ENCODE measurements at places on chromosomes 1 and 21.
A peak's percentile ranks its signal among the peaks of the same experiment; 100 is the strongest.

DNA sequence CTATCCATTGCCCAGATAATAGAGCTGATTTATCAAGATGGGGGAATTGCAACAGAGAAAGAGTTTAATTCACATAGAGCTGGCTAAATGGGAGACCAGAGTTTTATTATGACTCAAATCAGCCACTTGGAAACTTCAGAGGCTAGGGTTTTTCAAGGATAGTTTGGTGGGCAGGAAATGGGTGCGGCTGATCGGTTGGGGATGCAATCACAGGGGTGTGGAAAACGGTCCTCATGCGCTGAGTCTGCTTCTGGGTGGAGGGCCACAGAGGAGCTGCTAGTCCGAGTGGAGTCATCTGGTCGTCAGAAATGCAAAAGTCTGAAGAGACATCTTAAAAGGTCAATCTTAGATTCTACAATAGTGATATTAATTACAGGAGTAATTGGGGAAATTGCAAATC, 32.0 kb upstream of the FAM89A start:
- DNase-seq = no peak

- peak; percentile 43 for DNase-seq
These were observed 15.9 kb downstream of the COL8A2 start for GRCh38 chr1:36109041-36109679.

- peak; percentile 83 for DNase-seq
These were observed at the start of gene IL20 for GRCh38 chr1:206864939-206865671. Gene IL20 (plus strand): TSS chr1:206865623. CDS start chr1:206865853, 230 bp downstream.

GRCh38 chr1:201912832-201913231, 24.1 kb downstream of the SHISA4 start:
- DNase-seq = peak; percentile 28

GRCh38 chr1:41241749-41242341, at the start of gene SCMH1:
Gene SCMH1 (minus strand): TSS chr1:41242306. CDS start chr1:41186133, 56,173 bp downstream.
- peak; percentile 54 for DNase-seq

- no peak for DNase-seq
These were observed 21.7 kb upstream of the LSS start for GRCh38 chr21:46250146-46250725.

DNA sequence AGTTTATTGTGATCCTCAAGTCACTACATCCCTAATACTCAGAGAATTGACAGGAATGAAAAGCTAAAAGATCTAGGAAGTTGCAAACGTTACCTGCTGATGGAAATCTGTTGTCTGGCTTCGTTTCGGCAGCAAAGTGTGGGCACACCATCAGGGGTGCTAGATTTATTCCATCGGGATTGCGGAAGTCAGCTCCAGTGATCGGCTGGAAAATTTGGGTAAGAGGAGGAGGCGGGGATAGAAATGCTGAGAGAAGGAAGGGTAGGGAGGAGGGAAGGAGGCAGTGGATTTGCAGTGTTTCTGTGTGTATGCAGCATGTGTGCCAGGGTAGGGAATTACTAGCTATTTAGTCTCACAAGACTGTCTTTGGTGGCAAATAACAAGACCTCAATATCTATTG, at the start of gene CTSK:
Gene CTSK, minus strand, starts transcription at position 140 of the 400 bp plus-strand sequence. CDS start 1,455 bp downstream, outside the sequence.
- DNase-seq = no peak

- no peak for DNase-seq
These were observed 34.1 kb upstream of the NEK7 start for GRCh38 chr1:198122693-198123092.

GRCh38 chr1:160707236-160708064, 4.2 kb downstream of the CD48 start:
- no peak for DNase-seq

DNA sequence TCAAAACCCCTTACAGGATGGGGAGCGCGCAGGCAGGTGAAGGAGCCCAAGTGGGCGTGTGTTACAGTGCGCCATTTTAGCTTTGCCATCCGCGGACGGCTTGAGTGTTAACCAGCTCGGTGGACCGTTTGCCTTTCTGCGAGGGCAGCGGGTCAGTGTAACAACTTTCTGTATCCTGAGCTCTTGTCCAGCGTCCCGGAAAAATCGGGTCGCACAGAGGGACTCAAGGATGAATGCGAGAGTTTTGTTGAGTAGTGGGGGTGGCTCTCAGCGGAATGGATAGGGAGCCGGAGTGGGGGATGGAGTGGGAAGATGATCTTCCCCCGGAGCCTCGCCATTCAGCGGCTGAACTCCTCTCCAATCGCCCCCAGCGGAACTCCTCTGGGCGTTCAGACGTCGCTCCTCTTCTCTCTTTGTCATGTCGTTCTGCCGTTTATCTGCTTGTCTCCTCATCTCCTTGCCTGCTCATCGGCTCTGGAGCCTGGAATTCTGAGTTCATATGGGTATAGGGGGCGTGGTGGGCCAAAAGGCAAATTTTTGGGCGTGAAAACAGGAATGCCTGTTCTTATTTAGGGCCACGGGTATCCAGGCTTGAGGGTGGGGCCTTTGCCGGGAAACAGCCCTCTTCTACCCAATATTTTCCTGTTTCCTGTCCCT, 295.4 kb downstream of the CTH start:
- no peak for DNase-seq

DNA sequence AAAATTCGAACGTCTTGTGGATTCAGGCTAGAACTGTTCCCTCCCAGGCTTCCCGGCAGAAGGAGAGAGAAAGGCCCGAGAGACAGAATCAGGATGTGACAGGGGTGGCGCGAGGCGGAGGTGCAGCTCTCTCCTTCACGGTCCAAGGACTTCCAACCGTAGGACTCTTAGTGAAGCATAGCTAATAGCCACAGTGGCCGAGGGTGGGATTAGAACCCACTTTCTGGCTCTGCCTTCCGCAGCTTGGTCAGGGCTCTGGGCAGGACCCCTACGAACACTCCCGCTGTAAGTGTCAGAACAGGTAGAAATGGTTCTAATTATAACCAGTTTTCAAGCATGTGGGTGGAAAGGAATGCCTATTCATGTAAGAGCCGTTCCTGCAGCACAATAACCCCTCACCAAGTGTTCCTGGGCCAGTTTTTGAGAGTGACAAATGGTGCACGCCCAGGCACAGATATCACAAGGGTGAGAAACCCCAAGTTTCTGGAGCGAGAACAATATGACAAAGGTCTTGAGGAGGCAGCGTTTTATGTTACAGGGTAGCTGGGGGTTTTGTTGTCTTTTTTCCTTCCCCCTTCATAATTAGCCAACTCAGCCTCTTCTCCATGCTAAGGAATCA, 86.4 kb downstream of the SYF2 start:
- no peak for DNase-seq

GRCh38 chr1:62307895-62308492, 11.2 kb downstream of the KANK4 start:
- DNase-seq = no peak

DNA sequence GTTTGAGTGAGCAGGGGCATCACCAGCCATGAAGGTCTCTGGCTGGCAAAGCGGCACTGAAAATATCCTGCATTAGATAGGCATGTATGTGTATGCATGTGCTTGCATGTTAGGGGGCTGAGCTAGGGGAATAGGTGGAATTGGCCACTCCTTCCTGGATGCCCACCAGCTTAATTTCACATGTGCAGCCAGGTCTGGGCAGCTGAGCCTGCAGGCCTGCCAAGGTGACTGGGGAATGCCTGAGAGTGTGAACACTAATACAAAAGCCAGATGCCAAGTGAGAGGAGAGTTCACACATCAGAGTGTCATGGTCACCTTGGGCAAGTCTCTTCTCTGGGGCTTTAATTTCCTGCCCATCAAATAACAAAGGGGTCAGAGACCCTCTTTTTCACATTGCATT, 155.9 kb downstream of the HIVEP3 start:
- DNase-seq = no peak

- DNase-seq = no peak
These were observed 30.3 kb upstream of the KCNQ4 start for GRCh38 chr1:40753142-40753882.

DNA sequence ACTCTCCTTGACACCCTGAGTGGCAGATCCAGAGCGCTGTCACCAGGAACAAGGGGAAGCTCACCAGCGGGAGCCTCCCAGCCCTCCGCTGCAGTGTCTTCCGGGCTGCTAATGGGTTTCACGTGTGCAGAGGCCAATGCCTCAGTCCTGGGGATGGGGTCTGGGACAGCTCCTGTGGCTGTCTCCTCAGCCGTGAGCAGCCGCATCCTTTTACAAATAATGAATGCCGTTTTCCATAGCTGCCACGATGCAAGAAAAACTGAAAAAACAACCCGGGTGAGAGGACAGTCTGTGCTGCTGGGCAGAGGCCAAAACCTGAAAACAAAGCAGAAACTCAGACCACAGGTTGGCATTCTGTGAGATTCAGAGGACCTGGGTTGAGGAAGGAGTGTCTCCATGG, 212.2 kb upstream of the RAB4A start:
- no peak for DNase-seq

GRCh38 chr1:44284184-44284583, 70.9 kb downstream of the ERI3 start:
- DNase-seq = no peak

GRCh38 chr1:44802306-44803061, 2.3 kb downstream of the PLK3 start:
- peak; percentile 16 for DNase-seq

DNA sequence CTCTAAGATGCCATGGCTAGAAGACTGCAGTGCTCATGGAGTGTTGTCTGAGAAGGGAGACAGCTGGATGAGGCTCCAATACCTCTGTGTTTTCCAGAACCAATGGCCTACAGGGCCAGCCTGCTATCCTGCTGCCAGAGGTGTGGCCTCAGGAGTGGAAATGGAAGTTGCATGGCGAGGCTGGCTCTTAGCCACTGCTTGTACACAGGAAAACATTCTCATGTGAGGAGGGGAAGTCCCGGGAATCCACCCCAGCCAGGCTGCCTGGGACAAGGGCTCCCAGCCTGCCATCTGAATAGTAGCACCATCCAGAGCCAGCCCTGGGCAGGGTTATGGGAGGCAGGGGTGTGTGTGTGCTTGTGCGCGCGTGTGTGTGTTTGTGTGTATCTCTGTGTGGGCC, 56.5 kb downstream of the SDC3 start:
- no peak for DNase-seq

DNA sequence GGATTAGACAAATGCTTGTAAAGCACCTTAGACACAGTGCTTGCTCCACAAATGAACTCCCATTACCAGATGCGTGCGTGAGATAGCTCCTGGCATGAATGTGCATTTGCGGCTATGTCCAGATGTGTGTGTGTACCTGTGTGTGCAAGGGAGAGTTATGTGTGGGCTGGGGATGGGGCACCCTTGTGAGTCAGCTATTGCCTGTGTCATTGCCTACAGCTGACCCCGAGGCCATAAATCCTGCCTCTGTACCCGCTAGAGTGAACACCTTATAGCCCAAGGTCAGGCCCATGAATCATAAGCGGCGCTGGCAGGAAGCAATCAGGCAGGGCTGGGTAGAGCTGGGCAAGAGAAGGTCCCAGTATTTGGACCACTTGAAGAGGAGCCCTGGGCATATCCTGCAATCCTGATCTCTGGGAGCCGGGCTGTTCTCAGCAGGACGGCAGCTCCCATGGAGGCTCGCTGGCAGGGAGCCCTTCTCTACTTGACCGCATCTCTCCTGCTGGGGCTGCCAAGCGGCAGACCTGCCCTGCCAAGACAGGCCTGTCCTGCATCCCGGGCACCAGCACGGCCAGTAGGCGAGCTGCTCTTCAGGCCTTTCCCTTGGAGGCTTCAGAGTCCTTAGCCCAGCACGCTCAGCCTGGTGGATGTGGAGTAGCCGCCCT, 86.4 kb downstream of the TMEM53 start:
- no peak for DNase-seq

GRCh38 chr1:1599935-1600860, at the start of gene FNDC10:
Gene FNDC10 (minus strand): TSS chr1:1600135. CDS start chr1:1600015, 120 bp downstream.
- no peak for DNase-seq

- DNase-seq = no peak
These were observed 12.1 kb downstream of the PLXNA2 start for GRCh38 chr1:208231881-208232661.

- no peak for DNase-seq
These were observed 90.7 kb upstream of the WLS start for GRCh38 chr1:68322837-68323687.

DNA sequence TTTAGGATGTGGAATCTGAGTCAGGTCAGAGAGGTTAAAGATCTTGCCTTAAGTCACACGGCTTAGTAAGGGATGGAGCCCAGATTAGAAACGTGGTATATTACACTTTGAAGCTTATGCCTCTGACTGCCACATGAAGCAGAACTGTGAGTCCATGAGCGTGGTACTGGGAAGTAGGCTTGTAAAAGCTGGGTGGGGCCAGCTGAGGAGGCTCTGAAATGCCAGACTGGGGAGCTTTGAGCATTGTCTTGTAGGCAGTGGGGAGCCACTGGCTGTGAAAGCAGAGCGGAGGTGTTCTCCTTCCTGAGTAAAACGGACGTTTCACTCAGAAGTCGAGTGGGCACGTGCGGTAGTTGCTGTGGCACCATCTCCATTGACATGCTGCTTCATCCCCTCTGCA, 72.6 kb upstream of the USP24 start:
- DNase-seq = no peak

- peak; percentile 26 for DNase-seq
These were observed 12.1 kb downstream of the ATP6V1G3 start for GRCh38 chr1:198528364-198528763.

DNA sequence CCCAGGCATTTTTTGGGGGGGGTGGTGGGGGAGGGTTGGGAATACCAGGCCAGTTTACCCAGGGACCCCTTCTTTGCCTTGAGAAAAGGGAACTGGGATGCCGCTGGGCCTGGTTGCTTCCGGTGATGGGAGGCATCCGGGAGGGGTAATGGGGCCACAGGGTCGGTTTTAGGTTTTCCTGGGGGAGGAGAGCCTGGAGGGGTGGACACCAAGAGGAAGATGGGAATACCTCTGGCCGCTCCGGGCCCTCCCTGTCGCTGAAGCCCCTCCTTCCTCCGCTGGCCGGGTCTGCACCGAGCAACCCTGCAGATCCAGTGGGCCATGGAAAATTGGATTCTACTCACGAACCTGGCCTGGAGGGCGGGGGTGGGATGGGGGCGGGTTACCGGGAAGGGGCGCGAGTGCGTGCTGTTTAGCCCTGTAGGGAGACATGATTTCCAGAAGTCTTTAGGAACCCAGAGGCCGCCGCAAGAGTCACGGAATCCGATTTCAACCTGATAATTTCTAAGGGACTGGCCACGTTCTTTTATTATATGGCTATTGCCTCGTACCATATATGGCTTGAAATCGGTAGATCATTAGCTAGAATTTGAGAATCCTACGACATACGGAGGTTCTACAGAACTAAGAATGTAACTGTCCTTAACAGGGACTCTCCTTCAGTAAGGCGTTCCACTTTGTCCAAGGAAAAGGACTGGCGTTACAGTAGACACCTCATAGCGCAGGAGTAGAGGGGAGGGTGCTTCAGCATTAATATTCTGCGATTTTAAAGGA, 749 bp downstream of the AKIRIN1 start:
- peak; percentile 39 for DNase-seq

GRCh38 chr1:16162163-16162822, 6.4 kb upstream of the EPHA2 start:
- DNase-seq = peak; percentile 85

GRCh38 chr1:162113419-162113818, 43.9 kb downstream of the NOS1AP start:
- DNase-seq = no peak
